Fibroblast of mammary gland (primary cell): ENCODE measurements at places on chromosomes 7 and 10.

GRCh38 chr10:24453973-24454372, 245.0 kb downstream of the KIAA1217 start:
- no peak for DNase-seq

GRCh38 chr7:40418448-40418847, 283.6 kb downstream of the SUGCT start:
- DNase-seq: no peak

DNA sequence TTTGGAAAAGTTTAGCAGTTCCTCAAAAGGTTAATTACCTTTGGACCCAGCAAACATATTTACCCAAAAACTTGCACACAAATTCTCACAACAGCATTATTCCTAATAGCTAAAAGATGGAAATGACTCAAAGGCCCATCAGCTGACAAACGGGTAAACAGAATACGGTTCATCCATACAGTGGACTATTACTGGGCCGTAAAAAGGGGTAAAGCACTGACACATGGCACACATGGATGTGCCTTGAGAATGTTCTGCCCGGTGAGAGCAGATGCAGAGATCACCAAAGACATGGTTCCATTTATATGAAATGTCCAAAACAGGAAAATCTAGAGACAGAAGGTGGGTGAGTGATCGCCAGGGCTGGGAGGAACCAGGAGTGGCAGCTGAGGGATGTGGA, 95.2 kb upstream of the DNAJB6 start:
- DNase-seq: no peak

DNA sequence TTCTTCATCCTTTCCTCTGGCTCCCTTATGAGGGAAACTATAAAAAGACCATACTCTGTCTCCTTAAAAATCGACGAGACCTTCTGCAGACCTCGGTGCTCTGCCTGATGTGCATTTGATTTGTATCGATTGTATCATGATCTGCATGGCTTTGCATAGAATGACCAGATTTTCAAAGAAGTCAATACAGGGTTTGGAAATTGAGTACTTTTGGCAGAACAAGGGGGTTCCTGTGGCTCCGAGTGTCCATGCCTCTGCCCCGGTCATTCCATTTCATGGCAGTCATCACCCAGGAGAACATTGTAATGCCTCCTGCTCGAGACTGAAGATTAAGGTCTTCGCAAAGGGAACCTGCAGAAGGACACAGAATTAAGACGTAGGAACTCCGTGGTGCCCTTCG, 685 bp downstream of the CASP2 start:
- peak; percentile 28 for DNase-seq

GRCh38 chr10:13758312-13758711, 171.5 kb downstream of the PRPF18 start:
- peak; percentile 40 for DNase-seq

GRCh38 chr7:112414855-112415490, 35.3 kb upstream of the IFRD1 start:
- DNase-seq: peak; percentile 52

DNA sequence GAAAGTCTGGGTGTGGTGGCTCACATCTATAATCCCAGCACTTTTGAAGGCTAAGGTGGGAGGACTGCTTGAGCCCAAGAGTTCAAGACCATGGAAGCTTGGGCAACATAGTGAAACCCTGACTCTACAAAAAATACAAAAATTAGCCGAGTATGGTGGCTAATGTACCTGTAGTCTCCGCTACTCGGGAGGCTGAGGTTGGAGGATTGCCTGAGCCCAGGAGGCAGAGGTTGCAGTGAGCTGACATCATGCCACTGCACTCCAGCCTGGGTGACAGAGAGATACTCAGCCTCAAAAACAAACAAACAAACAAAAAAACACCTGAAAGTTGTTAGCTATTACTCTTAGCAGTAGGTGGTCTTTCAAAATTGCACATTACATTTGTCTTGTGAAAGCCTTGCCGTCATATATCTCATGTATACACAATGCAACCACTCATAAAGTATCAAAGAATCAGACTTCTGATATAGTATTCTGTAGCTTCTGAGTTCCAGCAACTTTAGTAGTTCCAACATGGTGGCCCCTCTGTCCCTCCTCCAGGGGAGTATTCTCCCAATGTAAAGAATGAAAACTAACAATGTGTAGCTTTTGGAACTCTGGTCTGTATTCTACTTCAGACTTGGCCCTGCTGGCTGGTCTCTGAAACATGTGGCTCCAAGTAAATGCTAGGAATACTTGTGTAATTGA, 101.5 kb downstream of the ZNF92 start:
- no peak for DNase-seq

GRCh38 chr10:58585435-58585834, 72.8 kb downstream of the BICC1 start:
- no peak for DNase-seq

GRCh38 chr10:92829042-92829785, 19.1 kb upstream of the EXOC6 start:
- DNase-seq: no peak
